RPMI8226 (cell line): ENCODE measurements at places on chromosomes 6 and 20.
A peak's percentile ranks its signal among the peaks of the same experiment; 100 is the strongest.

GRCh38 chr6:391559-392440, at the start of gene IRF4:
IRF4 (plus strand) TSS chr6:391752; CDS start chr6:393153, 1,401 bp downstream.
- DNase-seq = peak; percentile 94

GRCh38 chr6:160004018-160004417, 35.1 kb downstream of the IGF2R start:
- no peak for DNase-seq

DNA sequence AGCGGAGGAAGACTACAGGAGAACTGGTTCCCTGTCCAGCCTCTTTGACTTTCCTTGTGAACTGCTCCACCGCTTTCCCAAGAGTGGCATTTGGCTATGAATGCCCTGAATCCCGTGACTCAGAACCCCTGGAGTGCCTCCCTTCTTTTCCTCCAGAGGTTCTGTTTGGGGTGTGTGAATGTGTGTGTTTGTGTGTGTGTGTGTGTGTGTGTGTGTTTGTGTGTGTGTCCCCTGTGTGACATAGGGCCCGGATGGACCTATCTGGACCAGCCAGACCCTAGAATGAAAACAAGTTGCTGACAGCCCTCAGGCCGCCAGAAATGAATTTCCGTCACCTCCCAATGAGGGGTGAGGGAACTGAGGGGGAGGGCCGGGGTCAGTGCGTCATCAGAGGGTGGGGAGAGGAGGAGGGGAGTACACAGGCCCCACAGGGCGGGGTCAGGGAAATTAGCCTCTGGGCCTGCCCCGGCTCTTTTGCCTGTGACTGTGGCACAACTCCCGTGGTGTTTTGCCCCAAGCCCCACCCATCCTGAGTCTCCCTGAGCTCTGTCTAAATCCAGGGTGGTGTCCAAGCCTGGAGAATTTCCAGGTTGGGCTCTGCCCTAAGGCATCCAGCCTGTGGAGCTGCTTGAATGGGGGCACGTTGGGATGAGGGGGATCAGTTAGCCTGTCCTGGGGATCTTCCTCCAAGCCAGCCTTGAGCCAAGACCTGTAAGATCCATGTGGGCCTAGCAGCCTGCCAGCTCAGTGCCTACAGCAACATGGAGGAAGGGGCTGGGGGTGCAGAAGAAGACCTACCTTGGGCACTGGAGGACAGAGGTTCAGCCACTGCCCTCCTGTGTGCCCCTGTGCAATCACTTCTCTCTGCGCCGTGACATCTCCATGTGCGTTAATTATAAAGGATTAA, 15.2 kb upstream of the MRPS18A start:
- no peak for DNase-seq

- peak; percentile 21 for DNase-seq
Measured at GRCh38 chr6:107080036-107080435, 35.3 kb downstream of the BEND3 start.

DNA sequence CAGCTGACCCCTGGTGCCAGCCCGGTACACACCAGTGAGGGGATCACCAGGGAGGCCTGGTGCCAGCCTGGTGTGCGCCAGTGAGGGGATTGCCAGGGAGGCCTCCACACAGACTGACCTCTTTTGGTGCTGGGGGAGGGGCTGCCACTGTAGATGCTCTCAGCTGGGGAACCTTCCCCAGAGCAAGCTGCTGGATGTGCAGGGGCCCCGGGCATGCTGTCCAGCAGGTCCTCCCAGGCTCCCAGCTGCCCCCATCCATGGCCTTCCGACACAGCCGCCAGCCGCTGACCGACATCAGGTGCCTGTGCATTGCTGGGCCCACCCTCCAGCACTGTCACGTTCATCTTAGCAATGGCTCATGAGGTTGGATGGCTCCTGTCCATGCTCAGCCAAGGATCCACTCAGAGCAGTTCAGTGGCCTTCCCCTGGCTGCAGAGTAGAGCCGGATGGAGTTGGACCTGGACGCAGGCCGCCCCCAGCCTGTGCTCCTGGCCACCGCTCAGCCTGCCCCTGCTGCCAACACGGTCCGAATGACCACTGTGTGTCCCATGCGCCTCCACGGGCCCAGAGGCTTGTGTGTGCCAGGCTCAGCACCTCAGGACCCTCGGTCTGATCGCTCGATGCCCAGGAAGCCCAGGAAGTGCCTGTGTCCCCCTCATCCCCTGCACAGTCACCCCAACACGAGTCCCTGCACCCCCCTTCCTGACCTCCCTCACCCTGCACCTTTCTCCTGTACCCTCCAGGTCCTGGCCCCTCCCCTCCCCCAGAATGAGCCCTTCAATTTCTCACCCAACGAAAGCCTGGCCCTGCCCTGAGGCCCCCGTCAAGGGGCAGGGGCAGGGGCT, 95.7 kb downstream of the YTHDF1 start:
- no peak for DNase-seq

DNA sequence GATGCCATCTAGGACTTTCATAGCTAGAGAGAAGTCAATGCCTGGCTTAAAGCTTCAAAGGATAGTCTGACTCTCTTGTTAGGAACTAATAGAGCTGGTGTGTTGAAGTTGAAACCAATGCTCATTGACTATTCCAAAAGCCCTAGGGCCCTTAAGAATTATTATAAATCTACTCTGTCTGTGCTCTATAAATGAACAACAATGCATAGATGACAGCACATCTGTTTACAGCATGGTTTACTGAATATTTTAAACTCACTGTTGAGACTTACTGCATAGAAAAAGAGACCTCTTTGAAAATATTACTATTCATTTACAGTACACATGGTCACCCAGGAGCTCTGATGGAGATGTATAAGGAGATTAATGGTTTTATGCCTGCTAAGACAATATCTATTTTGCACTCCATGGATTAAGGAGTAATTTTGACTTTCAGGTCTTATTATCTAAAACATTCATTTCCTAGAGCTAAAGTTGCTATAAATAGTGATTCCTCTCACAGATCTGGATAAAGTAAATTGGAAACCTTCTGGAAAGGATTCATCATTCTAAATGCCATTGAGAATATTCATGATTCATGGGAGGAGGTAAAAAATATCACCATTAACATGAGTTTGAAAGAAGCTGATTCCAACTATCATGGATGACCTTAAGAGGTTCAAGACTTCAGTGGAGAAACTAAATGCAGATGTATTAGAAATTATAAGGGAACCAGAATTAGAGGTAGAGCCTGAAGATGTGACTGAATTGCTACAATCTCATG, 763.5 kb upstream of the MAP3K7 start:
- DNase-seq = no peak

- DNase-seq = no peak
Measured at GRCh38 chr20:54473340-54473739, 2.1 kb upstream of the DOK5 start.

- no peak for DNase-seq
Measured at GRCh38 chr20:33568868-33569801, 79.2 kb downstream of the CBFA2T2 start.

DNA sequence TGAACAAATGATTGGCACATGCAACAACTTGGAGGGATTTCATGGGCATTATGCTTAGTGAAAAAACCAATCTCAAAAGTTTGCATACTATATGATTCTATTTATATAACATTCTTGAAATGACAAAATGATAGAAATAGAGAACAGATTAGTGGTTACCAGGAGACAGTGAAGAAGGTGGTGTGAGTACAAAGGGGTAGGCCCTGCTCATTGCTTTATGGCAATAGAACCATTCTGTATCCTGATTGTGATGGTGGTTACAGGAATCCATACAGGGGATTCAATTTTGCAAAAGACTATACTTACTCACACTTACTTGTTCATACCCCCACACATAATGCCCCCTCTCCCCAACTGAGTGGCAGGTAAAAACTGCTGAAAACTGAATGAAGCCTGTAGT, 30.2 kb upstream of the LAMA4 start:
- DNase-seq = no peak

DNA sequence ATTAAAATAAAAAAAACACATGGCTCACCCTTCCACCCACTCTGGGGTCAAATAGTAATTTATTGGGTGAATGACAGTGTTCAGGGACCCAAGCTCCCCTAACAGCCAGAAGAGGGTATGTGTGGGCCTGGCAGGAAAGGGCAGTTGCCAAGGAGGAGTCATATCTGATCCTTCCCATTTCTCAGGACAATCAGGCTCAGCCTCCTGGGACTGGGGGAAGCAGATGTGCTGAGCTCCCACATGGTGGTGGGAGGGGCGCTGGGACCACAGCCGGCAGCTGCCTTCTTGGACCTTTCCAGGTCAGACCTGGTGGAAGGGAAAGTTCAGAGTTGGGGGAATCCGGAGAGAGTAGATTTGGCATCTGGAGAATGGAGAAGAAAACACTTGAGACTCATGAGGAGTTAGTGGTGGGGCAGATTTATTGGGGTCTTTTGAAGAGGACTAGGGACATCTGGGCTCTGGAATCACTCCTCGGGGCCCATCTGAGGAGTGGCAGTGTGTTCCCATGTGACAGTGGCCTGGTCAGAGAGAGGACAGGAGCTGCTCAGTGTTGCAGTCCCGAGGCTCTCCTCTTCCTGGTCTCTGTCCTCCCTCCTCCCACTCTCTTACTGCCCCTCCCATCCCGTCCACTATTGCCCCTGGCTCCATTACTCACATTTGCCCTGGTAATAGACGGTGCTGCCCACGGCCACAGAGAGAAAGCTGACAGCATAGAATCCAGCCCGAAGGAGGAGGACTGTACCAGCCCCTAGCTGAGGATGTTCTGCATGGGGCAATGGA, 3.0 kb downstream of the LST1 start:
- no peak for DNase-seq

DNA sequence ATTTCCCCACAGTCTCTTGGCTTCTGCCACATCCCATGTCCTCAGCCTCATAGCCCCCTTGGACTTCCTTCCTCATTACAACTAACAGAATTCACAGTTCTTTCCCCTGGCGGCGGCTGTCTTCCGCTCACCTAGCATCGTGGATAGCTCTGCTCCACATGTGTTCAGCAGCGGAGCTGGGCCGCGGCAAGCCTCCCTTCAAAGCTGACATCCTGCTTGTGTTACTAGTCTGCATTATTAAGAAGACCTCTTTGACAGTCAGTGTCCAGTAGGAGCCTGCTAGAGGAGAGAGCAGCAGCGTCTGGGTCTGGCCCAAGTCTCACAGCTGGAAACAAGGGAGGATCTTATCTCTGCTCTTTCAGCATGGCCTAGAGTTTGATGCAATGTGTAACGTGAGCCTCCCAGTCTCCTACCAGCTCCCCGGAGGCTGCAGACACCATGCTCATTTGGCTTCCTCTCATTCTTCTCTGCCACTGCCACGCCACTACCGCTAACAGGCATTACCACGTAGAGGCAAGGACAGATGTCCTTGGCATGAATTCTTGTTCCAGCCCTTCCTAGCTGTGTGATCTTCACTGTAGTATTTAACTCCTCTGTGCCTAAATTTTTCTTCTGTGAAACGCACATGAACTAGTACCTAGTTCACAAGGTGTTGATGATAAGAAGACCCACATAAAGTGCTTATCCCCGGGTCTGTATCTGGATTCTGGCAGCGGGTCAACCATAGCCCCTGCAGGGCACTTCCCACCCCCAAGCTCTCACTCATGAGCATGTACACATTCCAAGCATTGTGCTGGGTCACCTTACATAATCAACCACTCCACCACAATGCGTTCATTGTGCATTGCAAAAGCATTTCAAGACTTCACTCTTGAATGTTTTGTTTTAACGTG, 107.1 kb upstream of the BACH2 start:
- DNase-seq = no peak

DNA sequence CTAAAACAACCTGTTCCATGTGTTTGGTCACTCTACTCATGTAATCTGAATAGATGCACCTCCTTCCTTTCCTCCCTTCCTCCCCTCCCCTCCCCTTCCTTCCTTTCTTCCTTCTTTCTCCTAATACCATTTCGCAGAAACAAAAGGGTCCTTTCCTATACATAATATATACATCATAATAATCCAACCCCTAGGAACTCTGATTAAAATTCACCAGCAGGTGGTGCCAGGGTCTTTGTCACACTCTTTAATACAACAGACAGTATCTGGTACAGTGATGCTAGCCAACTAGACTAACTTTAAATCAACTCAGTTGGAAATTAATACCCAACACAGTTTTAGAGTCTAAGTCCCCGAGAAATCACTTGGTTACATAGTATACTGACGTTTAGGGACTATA, 181.2 kb upstream of the SHLD1 start:
- DNase-seq = peak; percentile 48

GRCh38 chr6:48701572-48701971, 590.6 kb upstream of the PTCHD4 start:
- DNase-seq = no peak

DNA sequence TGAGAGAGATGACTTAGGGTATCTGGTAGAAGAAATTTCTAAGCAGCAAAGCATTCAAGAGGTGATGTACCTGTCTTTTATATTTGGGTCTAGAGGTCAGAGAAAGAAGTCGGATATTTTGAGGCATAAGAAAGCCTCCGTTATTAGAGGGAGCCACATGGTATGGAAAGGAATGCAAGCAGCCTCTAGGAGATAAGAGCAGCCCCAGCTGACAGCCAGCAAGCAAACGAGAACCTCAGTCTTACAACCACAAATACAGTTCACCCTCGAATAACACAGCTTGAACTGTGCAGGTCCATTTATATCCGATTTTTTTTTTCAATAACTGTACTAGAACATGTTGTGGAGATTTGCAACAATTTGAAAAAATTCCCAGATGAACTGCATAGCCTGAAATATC, 190.7 kb upstream of the VGLL2 start:
- no peak for DNase-seq

GRCh38 chr6:131581523-131581922, 8.5 kb downstream of the ARG1 start:
- no peak for DNase-seq

DNA sequence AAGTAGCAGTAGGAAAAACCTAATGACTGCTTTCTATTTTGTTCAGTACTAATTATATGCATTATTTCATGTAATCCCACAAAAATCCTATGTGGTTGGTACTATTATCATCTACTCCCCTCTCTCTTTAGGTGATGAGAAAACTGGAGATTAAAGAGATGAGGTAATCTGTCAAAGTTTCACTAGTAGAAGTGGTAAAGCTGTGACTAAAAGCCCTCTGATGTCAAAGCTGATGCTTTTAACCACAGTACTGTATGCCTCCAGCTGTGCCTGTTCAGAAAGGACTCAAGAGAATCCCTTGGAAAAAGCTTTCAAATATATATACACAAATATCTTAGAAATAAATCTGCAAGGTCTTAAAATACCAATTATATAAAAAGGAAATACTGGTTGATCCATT, 38.0 kb downstream of the PHIP start:
- DNase-seq = no peak

- no peak for DNase-seq
Measured at GRCh38 chr6:108524528-108525248, 36.0 kb upstream of the FOXO3 start.

DNA sequence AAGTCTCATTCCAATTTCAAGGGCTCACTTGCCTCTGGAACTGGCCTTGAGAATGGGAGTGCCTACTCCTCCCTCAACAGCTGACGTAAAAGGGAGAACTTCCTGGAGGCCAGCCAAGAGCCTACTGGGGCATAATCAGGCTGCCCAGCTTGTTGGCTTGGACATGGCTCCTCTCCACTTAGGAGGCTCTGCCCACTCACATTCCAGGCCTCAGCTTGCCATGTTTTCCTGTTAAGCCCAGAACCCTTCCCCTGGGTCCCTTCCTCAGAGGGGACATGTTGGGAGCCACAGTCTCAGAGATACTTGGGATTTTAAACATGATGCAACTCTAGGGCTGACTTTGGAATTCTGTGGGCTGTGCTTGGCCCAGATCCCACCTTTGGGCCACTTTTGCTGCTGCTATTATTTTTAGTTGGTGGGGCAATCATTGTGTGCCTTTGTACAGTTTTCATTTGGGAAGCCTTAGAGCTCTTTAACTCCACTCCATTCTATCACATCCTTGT, 31.5 kb upstream of the ADTRP start:
- DNase-seq = peak; percentile 28
